ENCODE measurements at places on chromosomes 5 and 9.

GRCh38 chr9:135526089-135526729 is 5.0 kb downstream of the LCN1 start:
- no peak for DNase-seq

DNA sequence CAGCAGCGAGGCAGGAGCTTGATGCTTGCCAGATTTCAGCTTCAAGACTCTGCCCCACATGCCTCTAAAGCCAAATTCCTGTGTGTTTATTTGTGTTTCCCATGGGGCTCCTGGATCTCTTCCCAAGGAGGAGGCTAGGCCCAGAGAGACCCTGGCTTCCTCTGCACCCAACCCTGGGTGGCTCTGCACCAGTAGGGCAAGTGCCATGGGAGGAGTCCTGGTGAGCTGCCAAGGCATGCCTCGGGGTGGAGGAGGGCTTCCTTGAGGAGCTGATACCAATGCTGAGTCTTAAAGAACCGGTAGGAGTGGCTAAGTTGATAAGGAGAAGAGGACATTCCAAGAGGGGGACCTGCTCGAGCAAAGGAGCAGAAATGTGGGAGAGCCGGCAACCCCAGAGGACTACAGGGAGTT is 6.8 kb upstream of the TIFAB start:
- DNase-seq: no peak

DNA sequence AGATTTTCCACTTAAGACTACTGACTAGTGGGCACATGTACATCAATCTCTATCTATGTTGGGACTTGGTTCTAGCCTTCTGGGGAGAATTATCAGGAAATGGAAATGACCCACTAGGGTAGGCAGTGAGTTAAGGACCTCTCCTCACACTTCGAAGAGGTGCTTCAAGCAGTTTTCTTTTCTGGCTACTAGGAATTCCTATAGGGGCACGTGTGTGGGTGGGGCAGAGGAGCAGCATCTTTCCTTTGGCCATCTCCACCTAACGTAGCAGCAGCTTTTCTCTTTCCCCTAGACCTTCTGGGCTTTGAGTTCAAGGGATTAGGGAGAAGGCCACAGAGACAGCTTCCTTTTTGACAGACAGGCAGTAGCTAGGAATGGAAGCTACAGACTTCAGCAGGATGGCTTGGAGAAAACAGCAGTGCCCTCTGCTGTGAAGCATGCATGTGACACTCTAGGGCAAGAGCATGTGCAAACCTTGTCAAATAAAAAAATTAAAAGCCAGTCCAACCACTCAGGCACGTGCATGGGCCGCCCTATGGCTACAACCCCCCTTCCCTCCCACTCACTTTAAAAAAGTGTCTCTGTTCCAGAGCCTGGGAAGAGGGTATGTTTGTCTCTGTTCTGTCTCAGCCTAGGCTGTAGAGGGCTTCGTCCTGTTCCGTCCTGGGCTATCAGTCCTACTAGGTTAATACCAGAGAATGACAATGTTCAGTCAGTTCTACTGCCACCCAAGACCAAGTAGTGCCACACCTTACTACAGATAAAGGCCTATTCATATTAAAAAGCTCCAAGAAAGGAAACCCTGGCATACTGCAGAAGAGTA is 8.7 kb upstream of the GFRA3 start:
- DNase-seq: no peak

DNA sequence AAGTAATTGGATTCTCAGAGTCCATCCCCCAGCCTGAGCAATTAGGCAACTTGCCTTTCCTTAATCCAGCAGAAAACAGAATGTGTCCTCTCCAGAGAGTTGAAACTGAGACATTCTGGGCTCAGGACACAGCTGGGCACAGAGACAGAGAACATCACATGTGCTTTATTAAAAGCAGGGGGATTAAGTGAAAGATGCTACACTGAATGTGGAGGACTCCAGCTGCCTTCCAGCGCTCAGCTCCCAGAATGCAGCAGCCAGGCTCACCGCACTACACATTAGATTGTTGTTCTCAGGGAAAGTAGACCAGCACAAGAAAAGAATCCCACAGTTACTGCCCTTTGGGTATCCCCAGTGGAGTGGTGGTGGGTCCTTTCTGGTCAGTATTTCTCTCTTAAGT is 141.6 kb upstream of the IL12B start:
- no peak for DNase-seq

DNA sequence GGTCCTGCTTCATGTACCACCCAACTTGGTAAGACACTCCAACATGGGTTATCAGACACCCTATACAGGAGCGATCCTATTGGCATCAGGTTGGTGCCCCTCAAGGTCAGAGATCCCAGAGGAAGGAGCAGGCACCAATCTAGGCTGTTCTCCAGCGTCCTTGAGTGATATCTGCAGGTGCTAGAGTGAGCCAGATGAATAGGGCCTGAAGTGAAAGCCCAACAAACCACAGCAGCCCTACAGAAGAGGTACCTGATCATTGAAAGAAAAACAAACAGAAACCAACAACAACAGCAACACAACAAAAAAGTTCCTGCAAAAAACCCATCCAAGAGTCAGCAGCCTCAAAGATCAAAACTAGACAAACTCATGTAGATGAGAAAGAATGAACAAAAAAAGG is 584.8 kb downstream of the HINT1 start:
- DNase-seq: no peak

- no peak for DNase-seq
Observed at GRCh38 chr9:114178756-114179450, 23.6 kb downstream of the COL27A1 start.

DNA sequence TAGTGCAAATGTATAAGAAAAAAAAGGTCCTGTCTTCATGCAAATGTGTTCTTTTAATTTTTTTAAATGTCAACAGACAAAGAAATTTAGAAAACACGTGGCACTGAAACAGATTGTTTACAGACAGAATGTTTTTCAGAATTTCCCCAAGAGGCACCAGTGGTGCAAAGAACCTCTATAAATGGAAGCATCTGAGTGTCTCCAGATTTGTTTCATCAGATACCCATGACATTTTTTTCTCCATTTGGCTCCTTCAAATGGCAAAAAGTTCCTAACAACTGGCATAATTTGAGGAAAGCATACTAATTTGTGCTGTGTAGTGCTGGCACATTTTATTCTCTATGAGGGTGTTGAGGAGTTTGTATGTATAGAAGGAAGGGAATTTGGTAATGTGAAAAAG is 15.0 kb downstream of the CCDC192 start:
- DNase-seq: no peak

DNA sequence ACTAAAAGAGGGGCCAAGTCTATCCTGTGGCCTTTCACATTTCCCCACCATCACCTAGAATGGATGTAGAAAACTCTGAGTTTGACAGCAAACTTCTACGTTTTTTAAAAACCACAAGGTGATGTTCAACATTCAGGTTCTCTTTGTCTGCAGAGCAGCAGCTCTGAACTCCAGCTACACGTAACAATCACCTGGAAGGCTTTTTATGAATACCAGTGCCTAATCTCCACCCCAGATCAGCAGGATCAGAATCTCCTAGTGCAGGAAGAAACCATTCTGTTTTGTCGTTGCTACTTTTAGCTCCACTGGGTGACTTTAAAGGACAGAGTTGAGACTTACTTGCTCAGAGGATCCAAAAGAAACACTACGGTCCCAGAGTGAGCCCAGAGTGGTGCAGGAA is 44.3 kb downstream of the EPB41L4A start:
- DNase-seq: no peak

DNA sequence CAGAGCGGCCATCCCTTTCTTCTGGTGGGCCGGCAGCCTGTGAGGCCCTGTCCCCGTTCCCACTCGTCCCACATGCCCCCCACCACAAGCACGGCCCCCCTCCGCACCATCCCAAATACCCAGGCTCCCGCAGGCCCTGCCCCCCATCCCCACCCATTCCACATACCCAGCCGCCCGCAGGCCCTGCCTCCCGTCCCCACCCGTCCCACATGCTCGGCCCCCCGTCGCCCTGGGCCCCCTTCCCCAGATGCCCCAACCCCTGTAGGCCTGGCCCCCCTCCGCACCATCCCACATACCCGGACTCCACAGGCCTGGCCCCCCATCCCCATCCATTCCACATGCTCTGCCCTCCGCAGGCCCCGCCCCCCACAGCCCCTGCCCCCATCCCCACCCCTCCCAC is 11.5 kb downstream of the SLC6A19 start:
- no peak for DNase-seq

DNA sequence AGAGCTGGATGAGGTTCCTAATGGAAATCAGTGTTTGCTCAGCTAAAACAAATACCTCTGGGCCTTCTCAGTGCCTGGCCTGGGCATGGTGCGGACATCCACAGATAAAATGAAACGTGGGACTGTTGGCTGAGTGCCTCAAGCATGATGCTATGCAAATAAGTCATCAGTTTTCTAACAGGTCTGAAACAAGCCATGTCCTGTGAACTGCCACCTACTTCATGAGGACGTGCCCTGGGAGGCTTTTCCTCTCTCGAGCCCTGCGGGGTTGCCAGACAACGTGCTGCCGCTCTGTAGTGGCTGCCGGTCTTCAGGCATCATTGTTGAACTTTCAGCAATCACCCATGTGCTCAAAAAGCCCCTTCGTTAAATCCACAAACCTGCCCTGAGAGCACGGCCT is 240.4 kb upstream of the IRX2 start:
- no peak for DNase-seq

Measured in cortex of kidney (tissue), 1 donor.